ENCODE measurements at places on chromosomes 12 and 14.

DNA sequence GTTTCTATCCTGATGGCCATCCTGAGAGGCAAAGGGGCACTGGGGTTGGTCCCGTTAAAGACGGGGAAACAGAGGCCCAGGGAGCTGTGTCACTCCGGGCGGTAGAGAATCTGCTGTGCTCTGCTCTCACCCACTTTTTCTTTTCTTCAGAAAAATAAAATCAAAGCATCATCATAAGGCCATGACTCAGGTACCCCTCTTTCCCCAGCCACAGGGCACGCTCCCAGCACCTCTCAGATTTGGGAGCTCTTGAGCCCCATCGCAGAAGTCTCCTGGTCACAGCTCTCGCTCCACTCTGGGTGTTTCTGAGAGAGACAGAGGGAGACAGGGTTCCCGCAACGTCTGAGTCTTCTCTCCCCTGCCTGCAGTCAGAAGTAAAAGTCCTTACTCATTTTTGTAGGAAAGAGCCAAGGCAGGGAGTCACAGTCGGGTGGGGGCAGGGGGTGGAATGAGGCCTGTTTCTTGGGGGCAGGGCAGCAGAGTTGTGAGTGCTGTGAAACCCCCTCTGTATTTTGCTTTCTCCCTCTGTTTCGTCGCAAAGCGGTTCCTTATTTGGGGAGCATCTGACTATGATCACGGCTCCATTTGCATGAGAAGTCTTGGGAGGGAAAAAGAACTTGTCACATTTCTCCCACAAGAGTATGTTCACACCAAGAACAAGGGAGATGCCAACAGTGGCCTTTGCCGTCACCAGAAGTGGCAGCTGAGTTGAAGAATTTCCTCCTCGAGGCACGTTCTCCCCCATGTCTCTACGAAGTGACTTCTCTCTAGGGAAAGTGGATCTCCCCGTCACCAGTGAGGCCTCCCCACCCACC lies 139.0 kb downstream of the BCL11B start:
- no peak for DNase-seq

DNA sequence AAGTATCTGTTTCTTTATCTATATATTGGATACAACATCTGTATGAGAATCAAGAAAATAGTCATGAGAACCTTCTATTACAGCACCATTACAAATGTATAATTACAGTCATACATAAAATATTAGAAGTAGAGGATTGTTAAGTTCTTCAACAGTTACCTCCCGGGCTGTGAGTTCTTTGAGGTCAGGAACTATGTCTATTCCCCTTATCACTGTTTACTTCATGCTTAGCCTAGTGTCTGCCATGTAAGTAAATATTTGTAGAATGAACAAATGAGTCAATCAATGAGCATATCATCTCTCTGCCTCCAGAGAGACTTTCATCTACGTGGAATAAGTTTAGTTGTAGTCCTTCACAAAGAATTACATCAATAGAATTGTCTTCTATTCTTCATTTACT lies 47.2 kb downstream of the PUS7L start:
- DNase-seq, result peak; percentile 21

- DNase-seq, result no peak
Measured at GRCh38 chr14:23450379-23450778, 14.9 kb upstream of the MYH7 start.

DNA sequence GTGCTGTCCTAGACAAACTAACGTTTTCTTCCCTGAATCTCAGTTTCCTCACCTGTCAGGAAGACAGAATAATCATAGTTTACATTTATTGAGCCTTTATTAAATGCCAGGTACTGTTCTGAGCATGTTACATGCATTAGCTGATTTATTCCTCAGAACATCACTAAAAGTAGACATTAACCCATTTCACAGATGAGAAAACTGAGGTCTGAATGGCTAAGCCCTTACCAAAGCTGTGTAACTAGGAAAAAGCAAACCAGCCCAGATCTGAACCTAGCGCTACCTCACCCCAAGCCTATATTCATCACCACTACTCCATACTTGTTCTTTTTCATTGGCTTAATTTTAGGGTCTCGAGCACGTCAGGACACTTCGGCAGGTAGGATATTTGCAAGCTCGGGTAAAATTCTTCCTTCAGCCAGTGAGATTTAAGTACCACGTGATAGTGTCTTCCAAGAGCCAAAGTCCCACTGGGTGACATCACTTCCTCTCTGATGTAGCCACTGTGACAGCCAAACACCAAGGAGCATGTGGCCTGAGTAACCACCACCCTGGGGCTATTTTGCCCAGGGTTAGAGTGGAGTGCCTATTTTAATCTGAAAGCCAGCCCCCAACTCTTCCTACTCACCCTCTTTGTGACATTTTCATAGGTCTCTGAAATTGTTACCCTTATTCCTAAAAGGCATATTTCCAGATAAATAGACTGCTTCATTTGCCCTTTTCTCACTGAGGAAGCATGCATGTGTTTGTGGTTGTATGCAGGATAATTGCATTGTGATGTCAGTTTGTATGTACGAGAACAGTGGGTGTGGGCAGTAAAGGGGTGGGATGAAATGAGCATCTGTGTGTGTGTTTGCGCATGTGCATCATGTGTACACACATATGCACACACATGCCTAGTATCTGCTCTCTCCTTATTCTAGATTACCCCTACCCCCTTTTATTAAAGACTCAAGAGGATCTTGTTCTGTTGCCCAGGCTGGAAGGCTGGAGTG lies 62.2 kb upstream of the WSCD2 start:
- no peak for DNase-seq

DNA sequence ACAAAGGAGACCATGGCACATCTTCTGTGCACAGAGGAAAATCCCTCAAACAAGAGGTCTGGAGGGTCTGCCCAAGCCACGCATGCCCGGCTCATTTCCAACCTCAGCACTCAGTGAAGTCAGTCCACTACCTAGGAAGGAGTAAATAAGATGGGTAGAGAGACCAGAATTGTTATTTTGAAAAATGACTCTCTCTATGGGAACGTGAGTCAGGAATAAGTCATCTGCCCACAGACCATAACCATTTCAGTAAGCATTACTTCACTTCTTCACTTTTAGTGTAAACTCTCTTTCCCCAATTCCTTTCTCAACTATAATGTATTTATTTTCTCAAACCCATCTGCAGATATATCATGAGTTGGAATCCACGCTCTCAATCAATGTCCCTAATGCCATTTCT lies 1039.9 kb upstream of the USP15 start:
- DNase-seq, result no peak

GRCh38 chr14:83664389-83664788 lies 1865.6 kb upstream of the FLRT2 start:
- DNase-seq, result no peak

Data from iris pigment epithelial cell (primary cell).